SJSA1 (cell line): ENCODE measurements at places on chromosomes 16 and 17.

DNA sequence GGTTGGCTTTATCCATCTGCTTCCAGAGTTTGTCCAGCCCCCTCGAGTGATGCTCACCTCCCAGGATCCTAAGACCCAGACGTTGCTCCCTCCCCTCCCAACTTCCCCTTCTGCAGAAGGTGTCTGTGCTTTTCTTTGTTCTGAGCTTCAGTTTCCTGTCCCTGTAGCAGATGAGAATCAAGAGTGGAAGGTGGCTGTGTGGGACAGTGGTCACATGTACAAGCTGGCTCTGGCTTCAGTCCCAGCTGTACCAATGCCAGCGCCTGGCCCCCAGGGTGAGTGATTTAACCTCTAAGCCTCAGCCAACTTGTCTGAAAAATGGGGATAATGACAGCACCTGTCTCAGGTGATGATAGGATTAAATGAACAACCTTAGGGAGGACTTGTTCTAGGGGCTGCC lies 7.7 kb downstream of the PRR15L start:
- no peak for DNase-seq

DNA sequence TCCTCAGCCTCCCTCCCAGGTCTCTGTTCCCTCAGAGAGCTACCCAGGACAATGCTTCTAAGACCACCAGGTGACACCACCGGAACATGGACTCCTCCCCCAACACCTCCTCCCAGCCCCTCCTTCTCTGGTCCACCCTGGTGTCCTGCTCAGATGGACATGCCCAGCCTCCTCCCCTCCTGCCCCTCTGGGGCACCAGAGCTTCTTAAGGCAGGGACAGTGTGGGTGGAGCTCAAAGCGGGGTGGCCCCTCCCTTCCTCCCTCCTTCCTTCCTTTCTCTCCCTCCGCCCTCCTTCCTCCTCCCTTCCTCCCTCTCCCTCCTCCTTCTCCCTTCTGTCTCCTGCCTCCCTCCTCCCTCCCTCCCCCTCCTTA lies 22.7 kb downstream of the TRPV3 start:
- no peak for DNase-seq

DNA sequence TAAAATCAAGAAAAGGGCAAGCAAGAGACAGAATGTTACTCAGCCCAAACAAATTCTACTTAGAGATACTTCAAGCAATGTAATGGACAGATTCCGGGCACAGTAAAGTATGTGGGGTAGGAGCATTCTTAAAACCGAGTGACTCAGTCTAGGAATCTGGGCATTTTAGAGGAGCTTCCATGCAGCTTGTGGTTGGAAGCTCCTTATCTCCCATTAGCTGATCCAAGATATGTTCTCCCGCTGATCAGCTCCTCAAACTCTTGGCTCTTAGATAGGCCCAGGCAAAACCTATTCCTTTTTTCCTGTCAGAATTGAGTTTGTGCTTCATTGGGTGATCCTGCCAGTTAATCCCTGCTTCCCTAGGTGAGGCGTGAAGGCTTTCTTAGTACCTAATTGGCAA lies 303.3 kb downstream of the CEP112 start:
- no peak for DNase-seq

DNA sequence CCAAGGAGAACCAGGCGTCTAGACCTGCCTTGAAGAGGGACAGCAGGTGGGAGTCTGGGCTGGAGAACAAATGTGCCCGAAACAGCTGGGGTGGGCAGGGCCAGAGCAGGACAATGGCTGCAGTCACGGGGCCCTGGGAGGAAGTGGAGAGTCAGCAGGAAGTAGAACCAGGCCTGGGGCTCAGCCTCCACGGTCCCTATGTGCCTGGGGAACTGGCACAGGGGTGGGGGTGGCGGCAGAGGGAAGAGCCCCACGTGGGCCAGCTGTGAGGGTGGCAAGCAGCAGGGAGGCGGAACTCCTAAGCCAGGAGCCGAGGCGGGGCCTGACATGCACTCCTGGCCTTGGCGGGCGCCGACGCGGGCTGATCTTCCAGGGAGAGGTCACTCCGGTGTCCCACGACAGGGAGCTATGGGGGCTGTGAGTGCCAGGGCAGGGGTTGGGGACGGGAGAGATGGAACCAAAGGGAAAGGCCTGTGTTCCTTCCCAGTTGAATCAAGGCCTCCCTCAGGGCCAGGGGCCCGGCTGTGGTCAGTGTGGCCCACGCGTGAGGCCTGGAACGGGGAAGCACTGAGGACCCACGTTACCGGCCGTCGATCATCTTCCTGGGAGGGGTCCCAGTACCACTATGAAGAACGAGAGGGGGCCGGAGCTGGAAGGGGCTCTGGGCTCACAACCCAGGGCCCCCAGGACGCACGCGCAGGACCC lies 42.7 kb downstream of the TIMM22 start:
- DNase-seq, result no peak

DNA sequence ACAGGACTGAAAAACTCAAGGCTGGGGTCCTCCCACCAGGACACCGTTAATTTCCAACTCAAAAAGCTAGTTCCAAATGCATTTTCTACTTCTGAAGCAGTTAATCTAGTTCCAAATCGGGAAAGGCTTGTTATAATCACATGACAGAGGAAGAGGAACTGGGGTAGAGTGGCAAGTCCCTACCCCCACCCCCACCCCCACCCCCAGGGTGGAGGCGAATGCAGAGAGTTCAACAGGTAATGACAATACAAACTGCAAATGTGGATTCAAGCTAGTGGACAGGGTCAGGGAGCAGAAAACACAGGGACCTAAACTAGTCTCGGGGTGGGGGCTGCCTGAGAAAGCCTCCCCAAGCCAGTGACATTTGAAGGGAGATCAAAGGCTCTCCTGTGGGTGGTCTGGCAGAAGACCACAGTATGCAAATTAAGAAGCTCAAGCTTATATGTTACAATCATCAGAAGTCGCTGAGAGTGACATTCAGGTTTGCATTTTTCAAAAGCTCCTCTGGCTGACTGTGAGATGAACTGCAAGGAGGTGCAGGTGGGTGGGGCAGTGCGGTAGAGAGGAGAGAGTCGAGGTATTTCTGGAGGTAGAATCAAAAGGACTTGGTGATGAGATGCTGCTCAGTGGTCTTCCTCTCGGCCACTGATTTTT lies 56.4 kb upstream of the SLC25A19 start:
- DNase-seq, result no peak

GRCh38 chr17:18951941-18952842 lies at the start of gene SLC5A10:
TSS of gene SLC5A10 (plus strand) at chr17:18952165. CDS start at chr17:18952206, 41 bp downstream.
- no peak for DNase-seq

DNA sequence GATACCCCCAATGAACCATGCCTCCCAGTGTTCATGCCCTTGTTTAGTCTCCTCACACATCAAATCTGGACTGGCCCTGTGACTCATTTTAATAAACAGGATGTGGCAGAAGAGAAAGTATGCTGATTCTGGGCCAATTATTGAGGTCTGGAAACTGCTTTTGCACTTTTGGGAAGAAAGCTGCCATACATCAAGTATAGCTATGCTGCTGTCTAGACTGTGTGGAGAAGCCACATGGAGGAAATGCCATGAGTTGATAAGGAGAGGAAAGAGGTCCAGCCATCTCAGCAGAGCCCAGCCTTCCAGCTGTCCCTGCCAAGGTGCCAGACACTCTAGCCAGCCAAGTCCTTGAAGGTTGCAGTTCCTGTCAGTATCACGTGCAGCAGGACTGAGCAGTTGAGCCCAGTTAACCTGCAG lies 16.7 kb downstream of the RPRML start:
- no peak for DNase-seq

DNA sequence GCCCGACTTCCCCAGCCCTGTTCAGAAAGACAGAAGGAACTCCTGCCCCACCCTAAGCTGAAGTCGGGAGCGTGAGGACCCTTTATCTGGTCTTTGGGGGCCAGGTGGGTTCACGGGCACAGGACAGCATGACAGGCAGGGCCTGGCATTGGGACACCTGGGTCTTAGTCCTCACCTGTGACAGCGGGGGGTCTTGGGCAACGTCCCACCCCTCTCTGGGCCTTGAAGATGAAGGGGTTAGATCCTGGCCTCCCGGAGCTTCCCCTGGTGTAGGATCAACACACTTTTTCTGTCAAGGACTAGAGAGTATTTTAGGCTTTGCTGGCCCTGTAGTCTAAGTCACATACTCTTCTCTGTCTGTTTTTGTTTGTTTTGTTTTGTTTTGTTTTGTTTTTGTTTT lies 65.1 kb downstream of the JPH3 start:
- no peak for DNase-seq
